ENCODE measurements at places on chromosomes 6 and 20.

- no peak for DNase-seq
These were observed 109.0 kb downstream of the PRKN start for GRCh38 chr6:162618448-162619002.

GRCh38 chr6:170043881-170044790 lies 246.7 kb downstream of the DLL1 start:
- DNase-seq: no peak

DNA sequence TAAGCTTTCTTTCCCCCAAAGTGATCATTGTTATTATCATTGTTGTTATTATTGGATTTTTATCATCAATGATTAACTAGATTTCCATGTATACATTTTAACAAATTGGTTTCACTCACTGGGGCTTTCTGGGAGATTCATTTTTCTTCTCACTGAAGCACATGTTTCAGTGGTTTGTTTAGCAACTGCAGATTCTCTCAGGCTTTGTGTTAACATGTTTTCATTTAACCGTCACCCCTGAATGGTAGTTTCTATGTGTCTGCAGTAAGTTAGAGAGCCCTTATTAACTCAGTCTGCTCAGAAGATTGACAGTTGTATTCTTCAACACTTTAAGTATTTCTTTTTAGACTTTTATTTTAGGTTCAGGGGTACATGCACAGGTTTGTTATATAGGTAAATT lies 12.4 kb downstream of the ZKSCAN4 start:
- DNase-seq: no peak

- DNase-seq: no peak
These were observed 214.2 kb upstream of the QKI start for GRCh38 chr6:163200289-163200688.

DNA sequence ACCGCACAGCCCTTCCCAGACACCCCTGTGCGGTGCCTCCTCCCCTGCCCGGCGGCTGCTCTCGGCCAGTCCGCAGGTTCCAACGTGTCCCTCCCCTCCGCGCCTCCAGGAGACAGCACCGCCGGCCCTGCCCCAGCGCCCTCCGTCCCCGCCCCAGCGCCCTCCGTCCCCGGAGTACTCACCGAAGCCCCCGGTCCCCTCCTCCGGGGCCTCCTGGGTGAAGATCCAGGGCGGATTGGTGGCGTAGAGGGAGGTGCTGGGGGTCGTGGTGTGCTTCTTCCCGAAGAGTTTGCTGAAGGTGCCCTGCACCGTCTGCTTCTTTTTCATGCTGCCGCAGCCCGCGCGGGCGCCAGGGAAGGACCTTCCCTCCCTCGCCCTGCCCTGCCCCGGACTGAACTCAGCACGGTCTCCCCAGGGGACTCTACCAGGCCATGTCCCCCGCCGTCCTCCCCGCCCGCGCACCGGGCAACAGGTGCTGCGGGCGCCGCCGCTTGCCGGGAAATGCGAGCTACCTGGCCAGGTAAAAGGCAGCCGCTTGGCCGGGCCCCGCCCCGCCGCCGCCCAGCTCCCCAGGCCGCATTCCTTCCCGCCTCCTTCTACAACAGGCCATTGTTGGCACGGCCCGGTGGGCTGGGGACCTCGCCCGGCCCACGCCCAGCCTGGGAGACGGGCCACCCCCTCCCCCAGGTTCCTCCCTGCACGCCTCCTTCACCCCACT lies at the start of gene C6orf132:
C6orf132 (minus strand) TSS at position 503 of the 718 bp plus-strand sequence; CDS start at position 327, 176 bp downstream.
- DNase-seq: no peak

GRCh38 chr6:43299338-43300293 lies 1.6 kb downstream of the SLC22A7 start:
- DNase-seq: no peak

DNA sequence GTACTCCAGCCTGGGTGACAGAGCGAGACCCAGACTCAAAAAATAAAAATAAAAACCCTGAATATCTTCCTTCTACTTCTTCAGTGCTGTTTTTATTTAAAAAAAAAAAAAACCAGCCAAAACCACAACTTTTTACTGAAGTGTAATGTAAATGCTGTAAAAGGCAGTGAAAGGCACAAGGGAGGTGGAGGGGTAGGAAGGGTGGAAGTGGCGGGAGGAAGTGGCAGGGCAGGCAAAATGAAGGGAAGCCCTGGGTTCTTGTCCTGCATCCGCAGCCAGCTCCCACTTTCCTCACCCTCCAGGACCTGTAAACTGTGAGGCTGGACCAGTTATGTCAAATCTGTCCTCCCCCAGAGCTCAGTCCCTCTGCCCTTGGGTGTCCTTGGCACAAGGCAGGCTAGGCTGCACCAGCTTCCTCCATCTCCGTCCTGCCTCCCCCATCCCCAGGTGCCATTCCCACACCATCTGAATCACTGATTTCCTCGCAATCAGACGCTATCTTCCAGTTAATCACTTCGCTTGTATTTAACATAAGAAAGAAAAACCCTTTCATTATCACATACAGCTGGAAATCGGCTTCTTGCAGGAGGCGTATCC lies 13.7 kb upstream of the PANK2 start:
- DNase-seq: no peak

- no peak for DNase-seq
These were observed 62.1 kb upstream of the RGS17 start for GRCh38 chr6:153192943-153193885.

DNA sequence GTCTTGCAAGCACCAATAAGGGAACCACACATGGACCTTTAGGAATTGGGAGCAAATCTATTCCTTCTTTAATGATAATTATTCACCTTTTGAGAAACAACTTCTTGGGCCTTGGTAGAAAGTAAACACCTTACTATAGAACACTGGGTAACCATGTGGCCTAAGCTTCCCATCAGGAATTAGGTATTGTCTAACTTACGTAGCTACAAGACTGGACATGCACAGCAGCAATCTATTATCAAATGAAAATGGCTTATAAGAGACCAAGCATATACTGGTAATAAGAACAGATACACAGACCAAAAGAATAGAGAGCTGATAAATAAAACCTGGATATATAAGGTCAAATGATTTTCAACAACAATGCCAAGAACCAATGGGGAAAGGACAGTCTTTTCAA lies 16.8 kb downstream of the TCP11 start:
- DNase-seq: no peak

- no peak for DNase-seq
These were observed 5.0 kb downstream of the TMEM239 start for GRCh38 chr20:2820896-2821869.

DNA sequence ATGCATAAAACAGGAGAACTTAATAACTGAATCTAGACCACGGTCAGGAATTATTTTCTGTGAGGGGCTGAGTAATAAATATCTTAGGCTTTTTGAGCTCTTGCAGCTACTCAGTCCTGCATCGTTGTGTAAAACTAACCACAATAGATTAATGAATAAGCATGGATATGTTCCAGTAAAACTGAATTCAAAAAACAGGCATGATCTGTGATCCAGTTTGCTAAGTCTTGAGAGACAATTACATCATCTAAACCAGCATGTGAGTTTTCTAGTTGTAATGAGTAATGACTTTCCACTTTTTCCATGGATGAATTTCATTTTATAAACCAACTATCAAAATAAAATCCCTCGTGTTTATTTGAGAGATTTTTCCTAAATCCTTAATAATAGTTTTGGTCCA lies 336.8 kb downstream of the RFPL4B start:
- DNase-seq: no peak

- DNase-seq: no peak
These were observed 38.8 kb downstream of the ZFAND3 start for GRCh38 chr6:37858363-37858762.

GRCh38 chr6:121441477-121441876 lies 6.0 kb downstream of the GJA1 start:
- no peak for DNase-seq

DNA sequence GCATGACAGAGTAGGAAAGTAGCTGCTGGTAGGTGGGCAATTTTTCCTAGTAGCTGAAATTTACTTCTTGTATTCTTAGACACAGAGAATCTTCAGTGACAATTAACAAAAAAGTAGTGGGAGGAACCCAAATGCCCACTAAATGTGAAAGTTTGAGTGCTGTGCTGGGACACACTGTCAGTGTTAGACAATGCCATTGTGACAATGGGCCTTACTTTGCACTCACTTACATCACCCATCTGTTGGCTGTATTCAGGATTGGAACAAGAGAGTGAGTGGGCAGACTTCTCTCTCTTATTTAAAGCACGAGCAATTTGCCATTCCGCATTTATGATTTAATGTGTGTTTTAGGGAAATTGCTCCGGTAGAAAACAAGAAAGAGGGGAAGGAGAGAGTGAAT lies 662.5 kb downstream of the CBLN4 start:
- no peak for DNase-seq

Data from AML-193 (cell line).